ENCODE measurements at places on chromosomes 16 and 17.

DNA sequence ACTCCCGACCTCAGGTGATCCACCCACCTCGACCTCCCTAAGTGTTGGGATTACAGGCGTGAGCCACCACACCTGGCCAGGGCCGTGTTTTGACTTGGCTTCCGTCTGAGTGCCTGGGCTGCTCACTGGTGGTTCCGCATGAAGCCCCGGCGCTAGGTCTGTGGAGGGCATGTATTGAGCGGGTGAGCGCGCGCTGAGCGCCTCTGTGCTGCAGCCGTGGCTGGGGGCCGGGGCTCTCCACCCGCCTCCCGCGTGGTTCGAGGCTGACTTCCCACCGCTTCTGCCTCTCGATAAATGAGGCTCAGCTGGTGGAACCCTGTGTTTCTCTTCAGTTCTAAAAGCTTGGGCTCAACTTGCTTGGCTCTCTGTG, 38.9 kb upstream of the ATP2A3 start:
- DNase-seq, result no peak

DNA sequence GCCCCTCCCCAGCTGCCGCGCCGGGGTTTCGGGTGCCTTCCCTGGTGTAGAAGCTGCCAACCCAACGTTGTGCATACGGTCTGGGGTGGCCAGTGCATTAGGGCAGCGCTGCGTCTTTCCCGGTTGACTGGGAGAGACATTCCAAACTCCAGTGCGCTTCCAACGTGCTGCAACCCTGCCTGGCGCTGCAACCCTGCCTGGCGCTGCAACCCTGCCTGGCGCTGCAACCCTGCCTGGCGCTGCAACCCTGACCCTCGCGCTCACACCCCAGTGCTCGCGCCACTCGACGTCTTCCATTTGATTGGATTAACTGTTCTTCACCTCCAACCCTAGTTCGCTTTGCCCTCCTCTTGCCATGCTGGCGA, 488 bp upstream of the HAP1 start:
- DNase-seq, result no peak

DNA sequence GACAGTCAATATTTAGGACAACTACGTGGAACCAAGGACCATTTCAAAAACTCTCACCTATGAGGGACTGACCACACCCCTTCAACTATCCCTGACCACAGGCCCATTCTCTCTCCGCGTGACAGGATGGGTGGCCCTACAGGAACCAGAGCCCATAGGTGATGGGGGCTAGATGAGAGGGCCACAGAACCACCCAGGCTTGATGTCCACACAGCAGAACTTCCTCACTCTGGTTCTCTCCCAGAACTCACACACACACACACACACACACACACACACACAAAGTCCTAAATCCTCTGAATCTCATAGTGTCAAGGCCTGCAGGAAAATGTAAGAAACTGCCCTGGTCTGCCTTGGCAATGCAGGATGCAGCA, 1.5 kb downstream of the ZNF319 start:
- no peak for DNase-seq

- DNase-seq, result no peak
These were observed 8.7 kb upstream of the FLYWCH2 start for GRCh38 chr16:2874032-2874911.

All from M059J (cell line).